Thoracic aorta endothelial cell (primary cell): ENCODE measurements at places on chromosomes 5 and 9. TPM values are rescaled to one million over a fixed set of nuclear protein-coding genes. Genes with fewer than 3 reads are reported as not detected.

The SV2C gene
- total RNA-seq = not detected in 2 replicates

The PCDHGA11 gene
- total RNA-seq = 12.5 and 13.6 TPM in 2 replicates

The ARRDC1 gene
- 14.8 and 21.1 TPM in 2 replicates for total RNA-seq

The CDH6 gene
- total RNA-seq = 0.13 TPM in 1 of 2 replicates, not detected in the other

The FBP2 gene
- not detected in 2 replicates for total RNA-seq

The BTNL9 gene
- total RNA-seq = not detected in 2 replicates

The SLC36A3 gene
- total RNA-seq = not detected in 2 replicates

The ADAMTS16 gene
- total RNA-seq = not detected in 2 replicates

The FRMPD1 gene
- total RNA-seq = not detected in 2 replicates

The MARCHF11 gene
- total RNA-seq = not detected in 2 replicates

The CLIC3 gene
- 0.14 and 0.27 TPM in 2 replicates for total RNA-seq

The SLC6A3 gene
- total RNA-seq = not detected in 2 replicates

The ROR2 gene
- total RNA-seq = not detected in 2 replicates

The SVEP1 gene
- total RNA-seq = 0.13 and 0.14 TPM in 2 replicates

The IFNB1 gene
- not detected in 2 replicates for total RNA-seq

The PCDHA4 gene
- 0.22 and 0.27 TPM in 2 replicates for total RNA-seq

The CER1 gene
- total RNA-seq = not detected in 2 replicates

The ST8SIA4 gene
- 3.1 and 5.3 TPM in 2 replicates for total RNA-seq

The CARD6 gene
- total RNA-seq = 44.7 and 45.9 TPM in 2 replicates
